ENCODE measurements at places on chromosomes 5 and 9. TPM values are rescaled to one million over a fixed set of nuclear protein-coding genes. Genes with fewer than 3 reads are reported as not detected.

GRCh38 chr5:107477492-107477891 is 193.2 kb downstream of the EFNA5 start:
- DNase-seq, result no peak

DNA sequence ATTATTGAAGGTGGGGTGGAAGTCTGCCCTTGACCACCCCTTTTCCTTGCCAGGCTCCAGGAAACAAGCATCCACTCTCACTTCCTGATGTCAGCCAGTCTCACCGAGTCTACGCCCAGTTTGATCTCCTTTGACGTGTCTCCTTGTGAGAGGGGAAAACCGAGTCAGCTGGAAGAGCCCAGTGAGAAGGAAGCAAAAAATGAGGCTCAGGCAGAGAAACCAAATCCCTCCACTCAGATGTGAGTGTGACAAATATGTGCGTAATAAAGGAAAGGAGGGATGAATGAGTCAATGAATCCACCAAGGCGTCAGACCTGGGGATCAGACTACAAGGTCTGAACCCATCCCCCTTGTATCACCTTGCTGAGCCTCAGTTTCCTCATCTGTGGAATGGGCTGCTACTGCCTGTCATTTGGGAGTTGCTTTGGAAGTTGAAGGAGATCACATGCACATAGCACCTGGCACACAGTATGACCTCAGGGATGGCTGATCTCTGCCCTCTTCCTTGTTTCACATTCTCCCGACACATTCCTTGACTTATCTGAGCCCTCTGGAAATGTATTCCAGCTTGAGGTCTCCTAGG is 61.3 kb upstream of the XPA start:
- no peak for DNase-seq

DNA sequence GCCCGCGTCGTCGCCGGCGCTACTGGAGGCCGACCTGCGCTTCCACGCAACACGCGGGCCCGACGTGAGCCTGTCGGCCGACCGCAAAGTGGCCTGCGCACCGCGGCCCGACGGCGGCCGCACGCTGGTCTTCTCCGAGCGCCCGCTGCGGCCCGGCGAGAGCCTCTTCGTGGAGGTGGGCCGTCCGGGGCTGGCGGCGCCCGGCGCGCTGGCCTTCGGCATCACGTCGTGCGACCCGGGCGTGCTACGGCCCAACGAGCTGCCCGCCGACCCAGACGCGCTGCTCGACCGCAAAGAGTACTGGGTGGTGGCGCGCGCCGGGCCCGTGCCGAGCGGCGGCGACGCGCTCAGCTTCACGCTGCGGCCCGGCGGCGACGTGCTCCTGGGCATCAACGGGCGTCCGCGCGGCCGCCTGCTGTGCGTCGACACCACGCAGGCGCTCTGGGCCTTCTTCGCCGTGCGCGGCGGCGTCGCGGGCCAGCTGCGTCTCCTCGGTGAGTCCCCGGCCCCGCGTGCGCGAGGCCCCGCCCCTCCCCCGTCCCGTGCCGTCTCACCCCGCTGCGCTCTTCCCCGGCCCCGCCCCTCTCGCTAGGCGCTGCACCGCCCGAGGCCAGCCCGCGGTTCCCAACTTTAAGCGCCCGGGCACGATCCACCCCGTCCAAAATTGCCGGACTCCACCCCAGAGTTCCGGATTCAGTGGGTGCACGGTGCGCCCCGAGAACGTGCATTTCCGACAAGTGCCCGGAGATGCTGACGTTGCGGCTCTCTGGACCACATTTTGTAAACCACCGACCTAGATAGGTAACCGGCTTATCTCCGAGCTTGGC is 42.8 kb downstream of the NEURL1B start:
- no peak for DNase-seq

DNA sequence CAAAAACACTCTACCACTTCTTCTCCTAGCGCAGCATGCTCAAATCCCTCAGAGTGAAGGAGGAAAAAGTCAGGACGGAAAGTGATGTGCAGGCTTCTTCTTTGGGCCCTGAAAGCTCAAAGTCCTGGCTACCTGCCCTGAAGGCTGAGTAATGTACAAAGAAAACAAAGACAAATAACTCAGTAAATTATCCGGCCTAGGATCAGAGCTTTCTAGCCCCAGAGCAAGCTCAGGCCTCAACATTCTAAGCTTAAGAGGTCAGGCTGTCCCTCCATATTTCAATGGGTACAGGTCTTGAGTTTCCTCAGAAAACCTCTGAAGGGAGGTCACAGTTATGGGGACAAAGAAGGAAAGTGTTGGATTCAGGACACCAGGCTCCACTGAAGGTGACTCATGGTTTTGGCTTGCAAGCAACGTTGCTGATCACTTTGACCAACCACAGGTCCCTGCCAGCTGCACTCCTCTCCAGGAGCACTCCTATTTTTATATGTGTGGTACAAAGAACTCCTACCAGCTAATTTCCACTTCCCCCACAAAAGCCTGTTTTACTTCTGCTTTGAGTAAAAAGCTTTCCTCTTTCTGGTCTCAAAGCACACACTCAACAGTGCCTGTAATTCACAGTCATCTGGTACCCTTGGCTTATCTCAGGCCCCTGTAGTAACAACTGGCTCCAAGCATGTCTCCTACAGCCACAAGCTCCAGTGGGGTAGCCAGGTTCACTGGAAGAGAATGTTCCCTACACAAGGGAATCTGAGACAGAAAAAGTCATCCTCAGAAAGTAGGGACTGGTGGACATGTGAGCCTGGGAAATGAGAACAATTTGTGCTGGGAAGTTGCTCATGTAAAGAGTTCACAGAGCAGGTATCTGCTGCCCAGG is 115.7 kb downstream of the UGCG start:
- peak; percentile 67 for DNase-seq

GRCh38 chr5:32840606-32841005 is 129.5 kb downstream of the NPR3 start:
- no peak for DNase-seq

DNA sequence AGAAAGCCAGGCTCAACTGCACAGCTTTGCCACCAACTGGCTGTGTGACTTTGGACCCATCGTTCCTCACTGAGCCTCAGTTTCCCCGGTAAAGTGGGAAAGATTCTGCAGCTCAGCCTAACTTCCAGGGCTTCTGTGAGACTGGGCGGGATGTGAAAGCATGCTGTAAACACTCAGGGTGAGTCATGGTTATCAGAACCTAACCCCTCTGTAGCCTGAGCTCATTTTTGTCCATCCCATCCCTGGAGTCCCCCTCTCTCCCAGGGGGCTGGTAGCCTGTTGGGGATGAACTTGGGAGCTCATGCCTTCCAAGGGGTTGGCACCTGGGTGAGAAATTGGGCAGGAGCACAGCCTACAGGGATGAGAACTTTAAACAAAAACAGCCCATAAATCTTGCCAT is 2.3 kb downstream of the CCDC69 start:
- DNase-seq, result no peak

DNA sequence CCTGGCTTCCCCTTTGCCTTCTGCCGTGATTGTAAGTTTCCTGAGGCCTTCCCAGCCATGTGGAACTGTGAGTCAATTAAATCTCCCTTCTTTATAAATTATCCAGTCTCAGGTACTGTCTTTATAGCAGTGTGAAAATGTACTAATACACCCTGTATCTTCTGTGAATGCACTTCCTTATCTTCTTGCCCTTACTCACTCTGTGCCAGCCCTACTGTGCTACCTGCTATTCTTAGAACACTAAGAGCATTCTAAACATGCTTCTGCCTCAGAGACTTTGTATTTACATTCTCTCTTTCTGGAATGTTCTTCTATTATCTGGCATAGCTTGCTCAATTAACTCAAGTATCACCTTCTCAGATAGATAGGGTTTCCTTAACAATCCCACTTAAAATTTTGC is 164.4 kb upstream of the EDIL3 start:
- DNase-seq, result no peak

DNA sequence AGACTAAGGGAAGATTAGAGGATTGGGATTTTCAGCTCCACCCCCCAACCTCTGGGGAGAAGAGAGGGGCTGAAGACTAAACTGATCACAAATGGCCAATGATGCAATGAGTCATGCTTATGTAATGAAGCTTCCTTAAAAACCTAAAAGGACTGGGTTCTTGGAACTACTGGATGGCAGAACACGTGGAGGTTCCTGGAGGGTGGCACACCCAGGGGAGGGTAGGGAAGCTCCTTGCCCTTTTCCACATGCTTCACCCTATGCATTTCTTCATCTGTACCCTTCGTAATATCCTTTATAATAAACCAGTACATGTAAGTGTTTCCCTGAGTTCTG is 48.6 kb downstream of the ARHGEF28 start:
- no peak for DNase-seq

TBCA gene
- 133 TPM for polyA plus RNA-seq

- no peak for DNase-seq
These were observed 222.2 kb downstream of the TMEM167A start for GRCh38 chr5:82854956-82855355.

DNA sequence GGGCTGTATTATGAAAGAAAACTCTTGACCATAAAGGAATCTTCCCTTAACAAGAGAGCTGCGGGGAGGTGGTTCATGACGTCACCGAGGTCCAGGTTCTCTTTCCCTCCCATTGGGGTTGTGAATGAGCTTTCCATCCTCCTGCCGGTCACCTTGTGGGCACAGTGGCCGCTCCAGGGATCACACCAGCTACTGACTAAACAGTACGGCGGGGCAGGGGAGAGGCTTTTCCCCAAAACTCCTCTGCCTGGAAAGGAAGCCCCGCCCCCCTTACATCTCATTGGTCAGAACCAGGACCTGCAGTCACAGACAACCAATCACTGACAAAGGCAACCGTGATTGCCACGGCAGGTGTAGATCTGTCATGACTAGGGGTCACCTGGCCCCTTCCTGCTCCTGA is 35.6 kb downstream of the ROR2 start:
- DNase-seq, result no peak

FANCG gene
- 4.5 TPM for polyA plus RNA-seq

GRCh38 chr5:64532657-64533056 is 26.8 kb downstream of the RGS7BP start:
- no peak for DNase-seq

- no peak for DNase-seq
These were observed 24.8 kb downstream of the ANXA1 start for GRCh38 chr9:73176450-73176875.

PCDHAC2 gene
- polyA plus RNA-seq, result 0.03 TPM

DNA sequence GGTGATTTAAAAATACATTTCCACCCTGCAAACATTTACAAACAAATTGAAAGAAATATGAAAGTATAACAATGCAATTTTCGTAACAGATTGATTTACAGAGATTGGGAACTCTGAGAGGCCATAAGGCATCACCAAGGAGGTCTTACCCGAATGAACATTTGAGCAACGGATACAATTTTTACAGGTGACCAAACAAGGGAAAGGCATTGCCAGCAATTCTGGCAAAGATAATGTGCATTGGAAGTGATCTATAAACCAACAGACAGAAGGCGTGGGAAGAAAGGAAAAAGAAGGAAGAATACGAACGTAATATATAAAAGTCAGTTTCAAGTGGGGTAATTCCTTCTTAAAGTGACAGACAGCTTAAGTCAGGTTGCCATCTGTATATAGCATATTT is 295.9 kb downstream of the CDH12 start:
- DNase-seq, result no peak

C7 gene
- 3.8 TPM for polyA plus RNA-seq

ATP10B gene
- polyA plus RNA-seq, result 0.01 TPM

GRCh38 chr9:96524045-96524444 is 74.1 kb downstream of the HABP4 start:
- no peak for DNase-seq

- DNase-seq, result no peak
These were observed 6.0 kb downstream of the STOM start for GRCh38 chr9:121364077-121364476.

- DNase-seq, result no peak
These were observed 313.8 kb downstream of the ASTN2 start for GRCh38 chr9:117101008-117101407.

HSD17B3 gene
- polyA plus RNA-seq, result 0.16 TPM

PLEKHG4B gene
- polyA plus RNA-seq, result 0.01 TPM
